Smooth muscle cell of bladder (primary cell): ENCODE measurements at places on chromosomes 5 and 9. TPM values are rescaled to one million over a fixed set of nuclear protein-coding genes. Genes with fewer than 3 reads are reported as not detected.

The RANBP17 gene
- total RNA-seq: 2.0 and 2.1 TPM in 2 replicates

The TMEM252 gene
- not detected in 2 replicates for total RNA-seq

The NPR3 gene
- 144 and 422 TPM in 2 replicates for total RNA-seq

The BHMT gene
- total RNA-seq: not detected in 2 replicates

The GOLM1 gene
- total RNA-seq: 56.9 and 81.4 TPM in 2 replicates

The IRX1 gene
- total RNA-seq: 0.09 TPM in 1 of 2 replicates, not detected in the other

The ESM1 gene
- 0.57 and 3.3 TPM in 2 replicates for total RNA-seq

The MPDZ gene
- 47.5 and 81.4 TPM in 2 replicates for total RNA-seq

The OR1J1 gene
- not detected in 2 replicates for total RNA-seq

The SPATA31A6 gene
- total RNA-seq: not detected in 2 replicates

The CCL27 gene
- total RNA-seq: not detected in 2 replicates

The TEX48 gene
- not detected in 2 replicates for total RNA-seq

The AGXT2 gene
- not detected in 2 replicates for total RNA-seq

The PRLR gene
- 0.14 and 0.18 TPM in 2 replicates for total RNA-seq

The UNC13B gene
- total RNA-seq: 14.9 and 17.6 TPM in 2 replicates

The KIF4B gene
- total RNA-seq: under 0.01 TPM in 1 of 2 replicates, not detected in the other

The CDC25C gene
- total RNA-seq: 0.55 and 1.1 TPM in 2 replicates

The WDR38 gene
- not detected in 2 replicates for total RNA-seq

The CARD9 gene
- total RNA-seq: 2.2 and 3.0 TPM in 2 replicates

The SEMA6A gene
- total RNA-seq: 0.43 and 0.74 TPM in 2 replicates

The SMIM32 gene
- not detected in 2 replicates for total RNA-seq

The ORM1 gene
- not detected in 2 replicates for total RNA-seq

The EDIL3 gene
- total RNA-seq: 12.4 and 18.2 TPM in 2 replicates

The FAM221B gene
- total RNA-seq: not detected in 2 replicates

The DUSP1 gene
- total RNA-seq: 24.2 and 32.7 TPM in 2 replicates

The DRD1 gene
- under 0.01 and 0.14 TPM in 2 replicates for total RNA-seq

The LPAR1 gene
- total RNA-seq: 101 and 119 TPM in 2 replicates

The PDZD2 gene
- 0.43 and 0.46 TPM in 2 replicates for total RNA-seq

The FNBP1 gene
- total RNA-seq: 42.4 and 54.4 TPM in 2 replicates

The AHRR gene
- total RNA-seq: 21.9 and 27.0 TPM in 2 replicates

The N4BP3 gene
- 0.71 and 0.83 TPM in 2 replicates for total RNA-seq

The IL5 gene
- total RNA-seq: not detected in 2 replicates

The COL27A1 gene
- 3.0 and 7.1 TPM in 2 replicates for total RNA-seq

The PCDHB5 gene
- total RNA-seq: 0.57 and 1.4 TPM in 2 replicates

The SCGB3A2 gene
- total RNA-seq: not detected in 2 replicates

The ACO1 gene
- total RNA-seq: 106 and 143 TPM in 2 replicates

The LARP1 gene
- total RNA-seq: 24.6 and 36.1 TPM in 2 replicates

The NOXA1 gene
- total RNA-seq: 0.46 and 0.57 TPM in 2 replicates

The CDC26 gene
- 43.1 and 55.8 TPM in 2 replicates for total RNA-seq

The GCNT1 gene
- 10.7 and 30.0 TPM in 2 replicates for total RNA-seq

The IL9 gene
- not detected in 2 replicates for total RNA-seq

The DOK3 gene
- 1.7 and 2.3 TPM in 2 replicates for total RNA-seq

The CARTPT gene
- not detected in 2 replicates for total RNA-seq

The CSNK1A1 gene
- 438 and 439 TPM in 2 replicates for total RNA-seq

The OBP2B gene
- not detected in 2 replicates for total RNA-seq

The PCDHB16 gene
- total RNA-seq: 0.18 and 0.85 TPM in 2 replicates
